ENCODE measurements at places on chromosomes 3 and 15.

GRCh38 chr3:35777563-35778554 lies 138.5 kb downstream of the ARPP21 start:
- no peak for DNase-seq

DNA sequence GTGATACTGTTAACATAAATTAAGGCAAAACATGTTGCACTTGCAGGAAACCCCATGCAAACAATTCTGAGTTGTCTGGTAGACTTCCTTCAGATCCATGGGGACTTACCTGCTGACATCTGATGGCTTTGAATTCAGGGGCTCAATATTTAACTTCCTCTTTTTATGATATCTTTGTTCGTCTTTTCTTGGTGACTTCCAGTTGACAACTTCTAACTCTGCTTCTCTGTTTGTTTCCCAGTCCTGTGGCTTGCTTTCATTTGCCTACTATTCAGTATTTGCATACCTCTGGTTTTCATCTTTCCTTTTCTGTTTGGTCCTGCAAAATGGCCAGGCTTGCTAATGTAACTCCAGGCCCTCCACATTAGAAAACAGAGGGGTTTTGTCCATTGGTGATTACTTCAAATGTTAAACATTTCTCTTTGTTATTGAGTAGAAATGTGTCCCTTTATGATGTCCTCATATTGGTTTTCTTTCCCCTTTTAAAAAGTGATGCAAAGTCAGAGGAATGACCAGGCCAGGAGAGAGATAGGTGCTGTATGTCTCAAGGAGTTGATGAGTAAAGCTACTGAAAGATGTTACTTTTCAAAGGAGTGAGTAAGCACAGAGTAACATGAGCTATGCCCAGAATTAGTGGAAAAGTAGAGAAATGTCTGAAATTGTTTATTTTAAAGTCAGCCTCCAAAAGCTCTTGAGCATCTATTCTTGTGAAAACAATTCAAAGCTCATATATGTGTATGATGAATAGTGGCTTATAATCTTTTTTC lies 335.9 kb downstream of the LPP start:
- DNase-seq, result no peak

- DNase-seq, result no peak
Observed at GRCh38 chr3:35921718-35922117, 282.4 kb downstream of the ARPP21 start.

DNA sequence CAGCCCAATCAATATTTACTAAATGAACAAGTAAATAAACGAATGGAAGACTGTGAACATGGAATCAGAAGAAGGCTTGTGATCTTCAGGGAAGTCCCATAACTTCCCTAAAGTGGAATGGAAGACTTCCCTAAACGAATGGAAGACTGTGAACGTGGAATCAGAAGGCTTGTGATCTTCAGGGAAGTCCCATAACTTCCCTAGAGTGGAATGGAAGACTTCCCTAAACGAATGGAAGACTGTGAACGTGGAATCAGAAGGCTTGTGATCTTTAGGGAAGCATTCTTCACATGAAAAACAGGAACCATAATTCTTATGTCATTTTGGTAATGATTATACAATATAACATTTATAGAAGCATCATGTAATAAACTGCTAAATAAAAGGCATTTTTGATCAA lies 38.8 kb downstream of the EOGT start:
- DNase-seq, result no peak

GRCh38 chr3:144963810-144964209 lies 992.2 kb downstream of the DIPK2A start:
- DNase-seq, result no peak

- no peak for DNase-seq
Observed at GRCh38 chr3:53489386-53489785, 5.0 kb upstream of the CACNA1D start.

DNA sequence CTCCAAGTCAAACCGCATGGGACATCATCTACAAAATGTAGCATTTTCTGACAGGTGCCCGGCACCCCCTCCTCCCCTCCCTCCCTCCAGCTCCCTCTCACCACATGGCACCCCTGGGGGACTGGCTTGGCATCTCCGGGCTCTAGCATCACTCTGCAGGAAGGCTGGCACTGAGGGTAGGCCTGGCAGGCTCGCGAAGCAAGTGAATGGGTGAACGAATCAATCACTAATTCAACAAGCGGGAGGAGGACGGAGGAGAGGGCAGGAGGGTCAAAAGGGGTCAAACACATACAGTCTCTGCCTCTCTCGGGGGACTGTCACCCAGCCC lies 155.7 kb downstream of the NUP210 start:
- DNase-seq, result no peak

GRCh38 chr3:194939949-194940770 lies 254.5 kb downstream of the FAM43A start:
- no peak for DNase-seq

- DNase-seq, result no peak
Observed at GRCh38 chr15:78930577-78931388, 14.1 kb downstream of the CTSH start.

DNA sequence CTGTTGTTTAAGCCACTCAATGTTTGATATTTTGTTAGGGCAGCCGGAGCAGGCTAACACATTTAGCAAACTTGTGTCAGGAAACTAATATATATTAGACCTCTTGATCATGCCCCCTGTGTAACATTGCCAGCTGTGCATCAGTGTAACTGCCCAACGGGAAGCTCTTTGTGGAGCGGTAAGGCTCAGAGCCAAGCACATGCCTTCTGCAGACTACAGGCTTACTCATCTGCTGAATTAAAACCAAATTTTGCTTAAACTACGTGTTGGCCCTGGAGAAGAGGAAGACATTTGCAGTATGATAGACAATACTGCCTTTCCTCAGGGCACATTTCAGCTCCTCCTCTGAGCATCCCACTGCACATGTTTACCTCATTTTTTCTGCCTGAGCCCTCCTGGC lies 50.5 kb upstream of the KCNMB2 start:
- DNase-seq, result no peak

GRCh38 chr15:38308797-38309196 lies 56.2 kb downstream of the SPRED1 start:
- no peak for DNase-seq

- DNase-seq, result no peak
Observed at GRCh38 chr15:58931987-58932588, 1.4 kb downstream of the SLTM start.

DNA sequence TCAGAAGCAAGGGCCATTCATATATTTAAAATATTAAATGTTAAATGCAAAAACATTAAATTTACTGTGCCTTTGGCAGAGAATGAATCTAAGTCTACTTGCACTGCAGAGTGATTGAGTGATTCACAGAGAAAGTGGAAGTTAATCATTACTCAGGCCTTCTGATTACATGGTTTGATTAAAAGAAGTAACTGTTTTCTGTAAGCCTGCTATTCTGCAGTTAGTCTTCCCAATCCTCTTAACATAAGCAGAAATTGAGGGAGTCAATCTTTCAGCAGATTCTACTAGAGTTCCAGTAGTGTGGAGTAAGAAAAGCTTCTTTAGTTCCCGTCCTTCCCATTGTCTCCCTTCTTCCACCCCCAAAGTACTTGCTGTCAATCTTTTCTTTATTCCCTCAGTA lies 1.5 kb downstream of the NLGN1 start:
- no peak for DNase-seq

DNA sequence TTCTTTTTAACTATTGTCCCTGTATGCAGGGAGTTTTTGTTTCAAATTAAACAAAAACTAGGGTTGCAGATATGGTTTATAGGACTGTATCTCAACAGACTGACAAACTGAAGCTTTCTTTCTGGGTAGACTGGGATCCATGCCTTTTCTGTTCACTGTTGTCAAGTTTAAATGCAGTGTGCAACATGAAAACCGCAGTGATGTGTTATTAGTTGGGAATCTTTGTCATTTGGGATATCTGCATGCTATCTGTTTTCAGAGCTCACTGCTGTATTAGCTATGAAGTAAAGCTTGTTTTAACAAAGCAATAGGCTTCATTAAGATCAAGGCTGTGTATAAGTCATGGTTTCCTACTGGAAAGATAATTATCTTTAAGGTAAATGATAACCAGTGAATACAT lies 21.4 kb upstream of the MCF2L2 start:
- DNase-seq, result no peak

DNA sequence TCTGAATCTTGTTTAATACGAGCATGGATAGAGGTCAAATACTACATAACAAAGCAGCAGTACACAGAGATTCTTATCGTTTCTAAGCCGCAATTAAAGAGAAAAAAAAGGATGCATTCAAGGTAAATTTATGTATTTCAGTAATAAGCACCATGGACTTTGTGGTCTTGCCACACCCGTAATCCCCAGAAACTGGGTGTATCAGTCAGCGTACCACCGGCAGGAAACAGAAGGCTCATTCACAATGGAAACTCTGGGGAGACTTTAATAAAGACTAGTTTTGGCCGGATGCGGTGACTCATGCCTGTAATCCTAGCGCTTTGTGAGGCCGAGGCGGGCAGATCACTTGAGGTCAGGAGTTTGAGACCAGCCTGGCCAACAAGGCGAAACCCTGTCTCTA lies 81.9 kb upstream of the ZNF280D start:
- no peak for DNase-seq

- no peak for DNase-seq
Observed at GRCh38 chr3:187960820-187961219, 193.1 kb upstream of the LPP start.

DNA sequence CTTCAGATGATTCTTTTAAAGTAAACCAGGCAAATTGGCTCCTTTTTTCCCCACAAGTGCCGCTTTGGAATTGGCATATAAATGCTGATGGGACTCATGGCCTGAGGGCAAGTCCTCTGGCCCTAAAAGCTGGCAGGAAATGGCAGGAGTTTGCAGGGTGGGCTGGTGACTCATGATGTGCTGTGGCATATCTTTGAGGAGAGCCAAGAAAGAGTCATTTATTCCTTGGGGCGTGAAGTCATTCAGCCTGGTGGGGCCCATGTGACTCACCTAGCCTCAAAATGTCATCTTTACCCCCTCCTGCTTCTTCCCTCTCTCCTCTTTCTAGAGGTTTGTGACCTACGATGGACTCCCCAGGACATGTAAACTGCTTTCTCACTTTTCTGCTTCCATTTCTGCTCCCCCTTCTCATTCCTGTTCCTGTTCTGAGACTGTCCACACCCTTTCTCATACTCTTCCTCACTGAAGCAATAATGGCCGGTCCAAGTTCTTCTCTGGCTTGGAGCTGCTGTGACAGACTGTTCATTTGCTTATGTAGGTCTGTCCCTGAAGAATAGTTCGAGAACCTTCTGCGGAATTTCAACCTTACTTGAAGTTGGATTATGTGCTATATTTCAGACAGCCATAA lies 326.1 kb downstream of the SATB1 start:
- DNase-seq, result peak; percentile 7

DNA sequence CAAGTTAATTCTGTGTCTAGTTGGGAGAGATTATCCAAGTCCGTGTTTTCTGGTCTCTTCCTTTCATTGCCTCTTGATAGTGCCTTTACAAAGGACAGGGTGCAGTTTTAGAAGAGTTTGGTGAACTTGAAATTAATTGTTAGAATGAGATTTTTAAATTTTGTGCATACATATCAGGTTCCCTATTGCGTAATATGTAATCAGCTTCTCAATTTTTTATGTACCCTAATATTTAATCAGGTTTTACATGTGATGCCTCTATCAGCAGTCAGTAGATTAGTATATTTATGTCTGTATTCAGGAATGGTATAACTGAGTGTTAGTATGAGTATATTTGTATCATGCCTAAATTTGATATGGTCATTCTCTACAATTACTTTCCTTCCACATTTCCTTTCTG lies 4.9 kb downstream of the SEC62 start:
- DNase-seq, result no peak

- DNase-seq, result no peak
Observed at GRCh38 chr3:55505776-55506175, 18.7 kb upstream of the WNT5A start.

DNA sequence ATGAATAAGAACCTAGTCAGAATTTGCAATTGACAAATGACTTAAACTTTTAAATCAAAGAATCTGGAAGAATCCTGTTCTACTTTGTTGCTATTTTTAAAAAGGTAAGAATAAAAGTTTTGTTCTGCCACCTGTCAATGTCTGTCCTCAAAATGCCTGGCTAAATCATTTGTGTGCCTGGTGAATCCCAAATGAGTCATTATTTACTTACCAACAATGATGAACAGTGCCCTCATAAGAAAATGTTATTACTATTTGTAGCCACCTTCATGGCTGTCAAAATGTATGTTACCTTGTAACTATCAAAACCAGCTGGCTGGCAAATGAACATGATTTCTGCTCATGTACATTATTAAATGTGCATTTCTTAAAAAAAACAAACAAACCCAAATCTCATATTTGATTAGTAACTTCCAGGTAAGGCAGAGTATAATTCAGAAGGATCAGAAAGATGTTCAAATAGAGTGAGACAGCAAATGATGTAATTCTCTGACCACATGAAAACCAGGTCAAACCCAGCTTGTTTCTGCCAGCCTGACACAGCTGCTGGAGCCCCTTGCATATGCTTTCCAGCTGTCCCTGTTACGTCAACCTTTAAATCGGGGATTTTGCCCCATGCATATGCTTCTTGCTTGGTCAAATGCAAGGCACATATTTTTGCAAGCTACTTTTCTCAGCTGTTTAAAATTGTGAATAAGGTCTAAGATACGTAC lies 137.9 kb downstream of the SSR3 start:
- DNase-seq, result no peak

DNA sequence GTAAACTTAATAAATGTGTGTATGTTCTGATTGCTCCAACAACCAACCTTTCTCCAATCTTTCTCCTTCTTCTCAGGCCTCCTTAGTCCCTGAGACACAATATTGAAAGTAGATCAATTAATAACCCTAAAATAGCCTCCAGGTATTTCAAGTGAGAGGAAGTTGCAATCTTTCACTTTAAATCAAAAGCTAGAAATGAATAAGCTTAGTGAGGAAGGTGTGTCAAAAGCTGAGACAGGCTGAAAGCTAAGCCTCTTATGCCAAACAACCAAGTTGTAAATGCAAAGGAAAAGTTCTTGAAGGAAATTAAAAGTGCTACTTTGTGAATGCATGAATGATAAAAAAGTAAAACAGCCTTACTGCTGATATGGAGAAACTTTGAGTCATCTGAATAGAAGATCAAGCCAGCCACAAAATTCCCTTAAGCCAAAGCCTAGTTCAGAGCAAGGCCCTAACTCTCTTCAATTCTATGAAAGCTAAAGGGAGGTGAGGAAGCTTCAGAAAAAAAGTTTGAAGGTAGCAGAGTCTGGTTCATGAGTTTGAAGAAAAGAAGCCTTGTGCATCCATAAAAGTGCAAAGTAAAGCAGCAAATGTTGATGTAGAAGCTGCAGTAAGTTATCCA lies 38.6 kb downstream of the CCDC80 start:
- DNase-seq, result no peak

- DNase-seq, result no peak
Observed at GRCh38 chr3:193040836-193041672, 123.4 kb upstream of the MB21D2 start.

GRCh38 chr3:185948292-185948691 lies 10.5 kb upstream of the TRA2B start:
- no peak for DNase-seq

DNA sequence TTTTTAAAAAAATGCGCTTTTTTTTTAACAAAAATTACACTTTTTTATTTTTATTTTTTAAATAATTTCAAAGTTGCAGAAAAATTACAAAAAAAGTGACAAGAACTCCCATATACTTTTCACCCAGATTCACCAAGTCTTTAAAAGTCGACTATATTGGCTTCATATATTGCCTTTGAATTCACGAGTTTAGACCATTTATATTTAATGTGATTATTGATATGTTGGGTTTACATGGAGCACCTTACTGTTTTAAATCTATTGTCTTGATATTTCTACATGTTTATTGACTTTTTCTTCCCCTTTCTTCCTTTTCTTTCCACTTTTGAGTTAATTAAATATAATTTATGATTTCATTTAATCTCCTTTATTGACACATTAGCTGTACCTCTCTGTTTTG lies 127.2 kb downstream of the OPA1 start:
- no peak for DNase-seq

- no peak for DNase-seq
Observed at GRCh38 chr3:135368781-135369180, 573.7 kb downstream of the EPHB1 start.

All from stimulated activated CD8-positive, alpha-beta memory T cell treated with anti-CD3 and anti-CD28 coated beads, Interleukin-4, amount 100 ng/mL, for 24 hours (primary cell).